ENCODE measurements at places on chromosomes 2 and 18.

DNA sequence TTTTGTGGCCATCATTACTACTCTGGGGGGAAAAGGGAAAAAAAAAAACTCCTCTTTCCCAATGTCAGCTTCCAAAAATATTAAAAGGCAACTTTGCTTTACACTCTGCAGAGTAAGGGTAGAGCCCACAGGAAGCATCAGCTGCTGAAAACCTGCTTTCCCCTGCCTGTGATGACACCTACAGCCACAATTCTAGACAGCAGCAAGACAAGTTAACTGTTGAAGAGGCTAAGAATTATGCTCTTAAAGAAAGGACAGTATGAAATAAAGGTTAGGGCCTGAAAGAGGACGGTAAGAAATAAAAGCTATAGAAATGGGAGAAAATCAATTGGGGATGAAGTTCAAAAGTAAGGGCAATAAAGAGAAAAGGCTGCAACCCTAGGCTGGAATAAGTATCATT, 3.0 kb downstream of the PDE11A start:
- DNase-seq, result no peak

DNA sequence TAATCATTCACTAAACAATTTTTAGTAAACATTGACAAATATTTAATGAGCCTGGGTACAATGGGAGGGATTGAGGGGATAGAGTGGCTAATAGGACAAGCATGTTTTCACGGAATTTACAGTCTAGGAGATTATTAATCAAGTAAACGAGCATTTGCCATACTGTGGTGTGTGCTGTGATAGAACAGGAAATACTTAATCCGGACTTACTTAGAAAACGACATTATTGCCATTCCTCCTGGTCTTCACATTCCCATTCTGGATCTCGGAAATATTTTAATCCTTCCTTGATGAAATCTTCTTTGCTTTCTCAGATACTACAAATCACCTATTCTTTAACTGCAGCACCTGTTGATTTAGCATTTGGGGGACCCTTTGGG, 905 bp downstream of the TTLL4 start:
- no peak for DNase-seq

DNA sequence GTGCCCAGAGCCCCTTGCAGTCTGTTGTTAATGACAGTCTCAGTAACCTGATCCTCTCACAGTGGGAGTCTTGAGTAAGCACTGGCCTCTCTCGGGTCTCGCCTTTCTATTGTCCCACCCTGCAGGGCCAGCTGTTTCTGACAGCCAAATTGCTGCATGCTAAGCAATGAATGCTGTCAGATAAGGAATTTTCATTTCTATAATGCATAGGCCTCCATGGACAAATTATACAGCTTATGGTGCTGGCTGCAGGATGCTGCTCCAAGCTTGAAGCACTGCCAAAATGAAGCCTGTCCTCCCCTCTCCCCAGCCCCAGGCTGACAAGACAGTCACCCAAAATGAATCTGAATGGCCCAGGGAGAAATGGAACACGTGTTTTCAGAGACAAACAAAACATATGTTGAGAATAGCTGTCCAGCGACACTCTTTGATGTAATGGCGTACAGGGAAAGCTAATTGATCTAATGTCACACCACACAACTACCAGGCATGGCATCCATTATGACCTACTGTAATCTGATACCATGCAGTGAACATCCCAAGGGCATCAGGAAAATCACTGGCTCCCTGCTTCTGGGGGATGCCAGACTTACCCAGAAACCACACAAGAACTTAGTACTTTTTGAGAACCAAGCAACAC, 36.8 kb downstream of the ACVR1 start:
- DNase-seq, result no peak

GRCh38 chr2:43005245-43005974, 213.0 kb upstream of the HAAO start:
- no peak for DNase-seq

DNA sequence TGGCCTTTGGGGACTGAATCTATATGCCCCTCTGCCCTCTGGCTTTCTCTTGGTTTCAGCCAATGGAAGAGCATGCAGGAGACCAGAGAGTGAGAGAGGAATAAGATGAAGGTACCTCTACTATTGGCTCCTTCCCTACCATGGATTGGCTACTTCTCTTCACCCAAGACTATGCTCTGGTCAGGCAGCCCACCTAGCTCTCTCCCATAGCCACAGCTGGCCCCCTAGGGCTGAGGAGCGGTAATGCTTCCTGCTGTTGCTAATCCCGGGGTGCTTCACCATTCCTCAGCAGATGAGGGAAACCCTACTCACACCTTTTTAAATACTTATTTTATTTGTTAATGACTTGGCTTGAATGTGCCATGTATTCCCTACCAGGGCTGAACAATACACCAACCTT, 142.4 kb downstream of the MREG start:
- no peak for DNase-seq

GRCh38 chr2:26399771-26400376, 1.8 kb upstream of the DRC1 start:
- no peak for DNase-seq

All from amygdala (tissue), 56 donors.